Naive B cell (primary cell): ENCODE measurements at places on chromosomes 6 and 20.

- no peak for DNase-seq
These were observed 183.6 kb downstream of the CLIC5 start for GRCh38 chr6:45832063-45832462.

DNA sequence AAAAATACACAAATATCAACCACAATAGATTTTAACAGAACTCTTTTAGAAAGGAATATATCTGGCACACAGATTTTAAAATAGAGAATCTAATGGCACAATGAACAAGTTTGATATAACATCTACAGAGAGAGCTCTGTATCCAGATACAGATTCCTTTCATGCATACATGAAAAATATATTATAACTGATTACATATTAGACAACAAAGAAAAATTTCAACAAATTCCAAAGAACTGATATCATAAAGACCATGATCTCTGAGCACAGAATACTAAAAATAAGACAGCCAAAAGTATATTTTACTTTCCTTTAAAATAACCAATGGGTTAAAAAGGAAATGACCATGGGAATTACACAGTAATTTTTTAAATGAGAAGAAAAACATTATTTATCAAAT is 74.1 kb upstream of the MAP7 start:
- no peak for DNase-seq

- DNase-seq = no peak
These were observed 70.1 kb downstream of the SLC16A10 start for GRCh38 chr6:111157412-111157811.

- no peak for DNase-seq
These were observed 40.3 kb upstream of the PDE7B start for GRCh38 chr6:135811170-135811569.

GRCh38 chr6:17269840-17270239 is 11.3 kb upstream of the RBM24 start:
- no peak for DNase-seq

GRCh38 chr6:103405321-103405720 is 1454.4 kb downstream of the HACE1 start:
- DNase-seq = no peak

GRCh38 chr20:6740096-6740495 is 27.4 kb upstream of the BMP2 start:
- DNase-seq = no peak

GRCh38 chr20:25300496-25301170 is 52.7 kb downstream of the PYGB start:
- DNase-seq = no peak
